ENCODE measurements at places on chromosomes 4 and X. TPM values are rescaled to one million over a fixed set of nuclear protein-coding genes. Genes with fewer than 3 reads are reported as not detected.

- DNase-seq: no peak
These were observed 24.2 kb upstream of the RASL11B start for GRCh38 chr4:52837716-52838558.

- DNase-seq: peak; percentile 97
These were observed 60.9 kb upstream of the LAS1L start for GRCh38 chrX:65595460-65595876.

DNA sequence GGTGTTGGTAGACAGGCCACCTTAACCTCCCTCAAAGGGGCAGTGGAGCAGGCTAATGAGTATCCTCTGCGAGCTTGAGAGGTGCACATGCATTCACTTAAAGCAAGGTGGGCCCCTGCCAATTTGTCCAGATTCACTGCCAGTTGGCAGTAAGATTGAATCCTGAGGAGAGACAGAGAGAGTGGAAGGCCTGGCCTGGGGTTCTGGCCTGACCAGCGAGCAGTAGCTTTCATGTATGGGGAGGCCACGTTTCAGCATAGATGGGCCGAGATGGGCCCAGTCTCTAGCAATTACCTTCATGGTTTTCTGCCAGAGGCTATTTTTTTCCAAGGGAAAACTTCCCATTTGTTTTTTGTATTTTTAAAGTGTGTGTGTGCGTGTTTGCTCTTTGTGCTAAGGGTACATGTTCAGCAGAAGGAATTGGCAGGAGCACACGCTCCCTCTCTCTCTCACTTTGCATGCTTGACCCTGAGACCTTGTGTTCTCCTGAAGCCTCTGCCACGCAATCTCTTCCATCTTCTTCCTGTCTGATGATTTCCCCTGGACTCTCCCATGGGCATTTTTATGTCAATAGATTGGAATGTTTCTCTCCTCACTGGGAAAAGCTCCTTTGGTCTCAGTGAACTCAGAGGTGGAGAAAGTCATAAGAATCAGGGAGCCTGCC, 215.8 kb upstream of the SFRP2 start:
- DNase-seq: peak; percentile 85

DNA sequence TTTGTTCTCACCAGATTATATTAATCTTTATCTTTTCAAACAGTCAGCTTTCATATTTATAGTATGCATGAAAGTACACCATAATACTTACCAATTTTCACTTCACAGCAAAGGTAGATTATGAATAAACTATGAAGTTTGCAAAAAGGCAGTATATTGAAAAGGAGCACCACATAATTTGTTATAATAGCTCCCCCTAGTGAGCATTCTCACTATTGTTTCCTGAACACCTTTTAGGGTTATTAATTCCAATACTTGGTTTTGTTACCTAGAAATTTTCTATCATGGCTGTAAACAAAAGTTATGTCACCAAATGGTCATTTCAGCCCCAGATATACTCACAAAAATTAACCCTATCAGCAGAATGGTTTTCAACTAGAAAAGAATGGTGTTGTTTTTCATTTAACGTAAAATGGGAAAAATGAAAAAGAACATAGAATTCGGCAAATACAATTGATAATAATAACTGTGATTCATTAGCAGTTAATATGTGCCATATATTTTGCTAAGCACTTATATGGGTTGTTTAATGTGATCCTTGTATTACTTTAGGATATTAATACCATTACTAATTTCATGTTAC, 30.2 kb upstream of the NKX6-1 start:
- DNase-seq: no peak

Gene MAEA
- total RNA-seq: 46.3 TPM

GRCh38 chr4:184331268-184331995, 113.8 kb upstream of the ENPP6 start:
- no peak for DNase-seq

GRCh38 chrX:19798423-19798822, 89.0 kb downstream of the SH3KBP1 start:
- no peak for DNase-seq

Gene MXRA5
- total RNA-seq: 5.4 TPM

DNA sequence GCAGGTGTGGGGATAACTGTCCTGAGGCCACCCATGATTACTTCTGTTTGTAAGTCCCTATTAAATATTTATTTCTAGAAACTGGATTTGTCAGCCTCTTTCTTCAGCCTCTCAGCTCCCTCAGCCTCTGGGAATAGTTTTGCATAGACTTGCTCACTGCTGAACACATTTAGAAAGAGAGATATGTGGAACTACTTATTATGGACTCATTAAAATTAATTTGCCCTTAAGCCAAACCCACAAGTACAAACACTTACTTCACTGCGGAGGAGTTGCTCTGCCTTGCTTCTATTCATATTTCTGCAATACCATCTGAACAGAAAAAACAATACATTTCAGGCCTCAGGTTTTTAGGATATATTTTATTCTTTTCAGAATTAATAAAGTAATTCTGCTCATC, 22.4 kb upstream of the TXK start:
- DNase-seq: no peak

DNA sequence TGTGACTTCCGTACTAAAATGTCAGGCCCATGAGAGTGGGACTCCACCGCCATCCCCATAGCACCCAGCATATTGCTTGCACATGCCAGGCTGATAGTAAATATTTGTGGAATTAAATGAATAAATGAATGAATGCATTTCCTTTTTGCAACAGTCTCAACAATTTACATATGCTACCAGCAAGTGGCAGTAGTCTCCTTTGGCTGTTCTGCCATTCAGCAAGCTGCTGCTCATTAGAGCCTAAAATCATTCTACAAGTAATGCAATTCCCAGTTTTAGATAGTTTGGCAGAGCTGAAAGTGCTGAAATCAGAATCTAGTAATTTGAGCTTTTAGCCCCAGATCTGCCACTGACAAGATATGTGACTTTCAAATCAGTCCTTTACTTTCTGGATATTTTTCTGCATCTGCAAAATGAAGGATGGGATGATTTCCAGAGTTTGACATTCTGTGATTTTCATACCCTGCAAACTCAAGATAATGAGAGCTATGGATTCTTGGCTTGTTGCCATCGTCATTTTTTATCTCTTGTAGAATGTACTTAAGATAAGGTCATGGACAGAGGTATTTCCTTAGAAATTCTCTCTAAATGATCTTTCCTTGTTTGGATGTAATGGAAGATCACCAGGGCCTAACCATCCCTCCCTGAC, 35.7 kb upstream of the INTS6L start:
- DNase-seq: no peak

Gene KLF8
- 10.3 TPM for total RNA-seq

DNA sequence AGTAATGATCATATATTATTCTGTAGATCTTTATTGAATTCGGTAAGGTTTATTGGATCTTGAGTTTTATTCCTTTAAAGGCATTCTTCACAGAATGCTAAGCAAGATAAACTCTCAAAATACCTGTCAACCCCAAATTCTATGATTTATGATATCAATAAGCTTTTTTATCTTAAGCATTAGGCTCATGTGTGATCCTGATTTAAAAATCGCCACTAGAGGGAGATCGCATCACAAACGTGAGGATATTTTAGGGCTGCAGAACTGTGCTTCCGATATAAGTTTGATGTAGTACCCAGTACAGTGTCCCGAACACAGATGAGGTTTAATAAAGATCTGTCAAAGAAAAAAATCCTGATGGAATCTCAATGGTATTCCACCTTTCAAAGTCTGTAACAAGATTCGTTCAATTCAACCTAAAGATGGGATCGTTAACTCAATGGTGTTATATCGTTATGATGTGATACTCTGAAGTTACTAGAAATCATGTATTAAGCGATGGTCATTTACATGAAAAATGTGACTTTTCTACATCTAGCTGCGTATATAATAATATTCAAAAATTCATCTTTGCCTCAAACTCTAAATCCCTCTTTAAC, 169.0 kb downstream of the CORIN start:
- DNase-seq: no peak

Measured in sigmoid colon (tissue), 7 donors.